Activated naive CD4-positive, alpha-beta T cell (primary cell): ENCODE measurements at places on chromosomes 6 and 20.

GRCh38 chr6:25875926-25876602, 2.0 kb upstream of the SLC17A3 start:
- no peak for DNase-seq

GRCh38 chr6:157597461-157598312, 216.7 kb downstream of the ZDHHC14 start:
- DNase-seq: no peak

GRCh38 chr6:140182821-140183220, 808.4 kb upstream of the CITED2 start:
- DNase-seq: no peak

- DNase-seq: no peak
These were observed 104.7 kb upstream of the CEP85L start for GRCh38 chr6:118755941-118756646.

DNA sequence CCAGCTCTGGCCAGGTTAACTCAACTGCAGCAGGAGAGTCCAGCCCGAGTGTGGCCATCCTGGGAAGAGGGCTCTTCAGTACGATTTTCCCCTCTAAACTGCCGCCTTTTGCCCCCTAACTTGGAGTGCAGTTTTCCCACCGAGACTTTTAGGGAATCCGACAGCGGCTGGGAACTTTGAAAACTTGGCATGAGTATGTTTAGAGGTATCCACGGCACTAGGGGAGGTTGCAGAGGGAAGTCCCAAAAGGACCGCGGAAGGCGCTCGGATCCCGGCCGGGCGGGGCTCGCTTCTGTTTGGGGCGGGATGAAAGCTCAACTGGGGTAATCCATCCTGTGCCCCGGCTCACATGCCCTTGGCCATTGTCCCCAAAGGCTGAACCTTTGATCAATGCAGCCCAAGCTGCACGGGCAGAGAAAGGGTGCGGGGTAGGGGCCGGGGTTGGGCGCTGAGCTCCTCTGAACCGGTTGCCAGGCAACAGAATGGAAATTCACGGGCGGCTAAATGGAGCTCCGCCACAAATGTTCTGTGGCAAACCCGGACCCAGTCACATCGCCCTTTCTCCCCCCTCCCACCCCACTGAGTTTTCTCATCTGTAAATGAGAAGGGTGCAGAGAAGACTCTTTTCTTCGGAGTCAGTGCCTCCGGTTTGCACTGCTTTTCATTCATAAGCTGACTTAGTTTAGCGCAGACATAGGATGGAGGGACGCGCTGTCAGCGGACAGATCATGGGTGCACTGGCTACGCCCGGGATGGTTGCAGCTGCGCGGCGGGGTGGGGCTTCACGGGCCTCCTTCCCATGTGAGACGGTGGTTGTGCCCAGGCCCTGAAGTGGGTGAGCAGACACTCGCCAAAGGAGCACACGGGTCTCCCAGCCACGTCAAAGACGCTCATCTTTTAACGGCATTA, 2.3 kb downstream of the BMP6 start:
- DNase-seq: no peak

DNA sequence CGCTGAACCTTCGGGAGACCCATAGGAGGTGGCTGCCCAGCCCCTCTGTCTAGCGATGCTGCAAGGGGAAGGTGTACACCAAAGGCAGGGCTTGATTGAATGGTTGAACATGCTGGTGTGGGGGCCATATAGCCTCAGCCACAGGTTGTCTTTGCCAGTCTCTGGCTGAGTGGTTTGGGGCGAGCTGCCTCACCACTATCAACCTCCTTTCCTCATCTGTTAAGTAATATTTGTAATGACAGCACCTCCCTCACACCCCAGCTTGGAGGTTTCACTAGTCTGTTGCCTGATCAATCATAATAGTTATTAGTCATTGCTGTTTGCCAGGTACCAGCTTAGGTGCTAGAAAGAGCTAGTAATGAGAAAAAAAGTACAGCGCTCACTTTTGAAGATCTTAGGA, 11.8 kb upstream of the ZNF831 start:
- no peak for DNase-seq

- DNase-seq: no peak
These were observed 34.2 kb upstream of the NKAIN2 start for GRCh38 chr6:123769431-123769830.

- no peak for DNase-seq
These were observed 227.0 kb upstream of the MARCKS start for GRCh38 chr6:113629975-113630737.

DNA sequence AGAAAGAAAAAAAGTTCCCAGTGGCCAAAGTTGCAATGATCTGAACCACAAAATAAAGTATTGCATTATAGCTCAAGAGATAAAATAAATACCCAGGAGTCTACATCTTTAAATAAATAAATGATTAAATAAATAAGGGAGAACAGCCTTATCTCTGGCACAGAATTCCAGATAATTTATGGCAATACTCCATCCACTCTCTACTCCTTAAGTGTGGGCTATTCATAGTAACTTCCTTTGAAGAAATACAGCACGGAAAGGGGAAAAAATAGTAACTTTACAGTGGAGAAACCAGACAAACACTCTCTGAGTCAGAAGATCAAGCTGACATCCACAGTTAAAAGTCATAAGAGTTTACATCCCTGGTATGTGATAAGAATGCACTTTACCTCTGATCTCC, 11.6 kb downstream of the AURKA start:
- DNase-seq: no peak

GRCh38 chr6:43107344-43108062, 31.4 kb downstream of the PTK7 start:
- no peak for DNase-seq

- no peak for DNase-seq
These were observed 59.0 kb downstream of the ANKRD60 start for GRCh38 chr20:58169450-58169849.
